ENCODE measurements at places on chromosomes 5 and 9. TPM values are rescaled to one million over a fixed set of nuclear protein-coding genes. Genes with fewer than 3 reads are reported as not detected.

DNA sequence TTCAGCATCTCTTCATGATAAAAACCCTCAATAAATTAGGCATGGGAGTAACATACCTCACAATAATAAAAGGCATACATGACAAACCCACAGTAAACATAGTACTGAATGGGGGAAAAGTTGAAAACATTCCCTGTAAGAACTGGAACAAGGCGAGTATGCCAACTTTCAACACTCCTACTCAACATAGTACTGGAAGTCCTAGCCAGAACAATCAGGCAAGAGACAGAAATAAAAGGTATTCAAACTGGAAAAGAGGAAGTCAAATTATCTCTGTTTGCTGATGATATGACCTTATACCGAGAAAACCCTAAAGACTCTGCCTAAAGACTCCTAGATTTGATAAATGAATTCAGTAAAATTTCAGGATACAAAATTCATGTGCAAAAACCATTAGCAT is 167.6 kb downstream of the TMEM38B start:
- DNase-seq: no peak

ADAMTS2 gene
- total RNA-seq: 0.78 TPM

- no peak for DNase-seq
These were observed 19.6 kb downstream of the ITGA2 start for GRCh38 chr5:53008751-53009150.

GRCh38 chr5:53095931-53096525 is 13.5 kb downstream of the MOCS2 start:
- peak; percentile 50 for DNase-seq

DNA sequence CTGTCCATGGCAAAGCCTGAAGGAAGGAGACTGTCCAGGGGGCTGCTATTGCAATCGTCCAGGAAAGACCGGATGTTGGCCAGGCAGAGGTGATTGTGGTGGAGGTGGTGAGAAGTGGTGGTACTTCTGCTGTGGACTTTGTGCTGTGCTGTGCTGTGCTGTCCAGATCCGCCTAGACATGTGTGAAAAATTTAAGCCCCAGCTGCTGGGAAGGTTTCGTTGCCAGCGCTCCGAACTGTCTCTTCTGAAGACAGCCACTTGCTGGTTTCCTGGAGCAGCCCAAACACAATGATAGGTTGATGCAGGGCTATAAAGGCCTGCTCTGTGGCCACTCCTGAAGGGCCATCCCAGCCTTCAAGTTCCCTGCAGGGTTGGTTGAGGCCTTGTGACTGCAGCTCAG is 223.0 kb upstream of the MPDZ start:
- DNase-seq: no peak

NUTM2F gene
- not detected for total RNA-seq

NUTM2G gene
- total RNA-seq: not detected

ELAVL2 gene
- 297 TPM for total RNA-seq

IER5L gene
- total RNA-seq: 44.3 TPM

IFNA16 gene
- not detected for total RNA-seq

BTNL9 gene
- total RNA-seq: 0.78 TPM

PTGDS gene
- 52.1 TPM for total RNA-seq

GRCh38 chr5:31638345-31638744 is 586 bp upstream of the PDZD2 start:
- no peak for DNase-seq

DNA sequence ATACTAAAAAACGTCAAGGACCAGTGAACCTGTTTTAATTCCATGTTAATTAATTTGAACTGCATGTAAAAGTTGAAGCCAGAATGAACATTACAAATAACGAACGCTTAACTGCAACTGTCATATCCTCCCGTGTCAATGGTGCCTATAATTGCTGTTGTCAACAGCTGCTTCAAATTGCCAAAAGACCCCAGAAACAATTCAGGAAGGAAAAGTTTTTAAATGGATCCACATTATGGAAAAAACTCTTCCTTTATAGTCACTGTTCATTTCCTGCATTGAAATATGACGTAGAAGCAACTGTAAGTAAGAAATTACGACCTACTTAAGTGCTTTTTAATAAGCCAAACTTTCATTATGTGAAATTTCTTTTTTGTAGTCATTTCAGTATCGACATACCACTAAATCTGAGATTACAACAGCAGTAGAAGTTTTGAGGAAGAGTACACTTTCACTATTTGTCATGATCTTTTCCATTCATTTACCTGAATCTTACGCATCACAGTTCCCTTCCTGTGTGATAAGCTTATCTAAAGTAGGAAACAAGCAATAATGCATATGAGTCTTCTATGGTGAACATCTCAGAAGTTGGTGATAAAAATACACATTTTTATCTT is 37.8 kb downstream of the MEF2C start:
- no peak for DNase-seq

- DNase-seq: no peak
These were observed 597.3 kb downstream of the PRELID2 start for GRCh38 chr5:145237843-145238242.

PAEP gene
- total RNA-seq: not detected

DNA sequence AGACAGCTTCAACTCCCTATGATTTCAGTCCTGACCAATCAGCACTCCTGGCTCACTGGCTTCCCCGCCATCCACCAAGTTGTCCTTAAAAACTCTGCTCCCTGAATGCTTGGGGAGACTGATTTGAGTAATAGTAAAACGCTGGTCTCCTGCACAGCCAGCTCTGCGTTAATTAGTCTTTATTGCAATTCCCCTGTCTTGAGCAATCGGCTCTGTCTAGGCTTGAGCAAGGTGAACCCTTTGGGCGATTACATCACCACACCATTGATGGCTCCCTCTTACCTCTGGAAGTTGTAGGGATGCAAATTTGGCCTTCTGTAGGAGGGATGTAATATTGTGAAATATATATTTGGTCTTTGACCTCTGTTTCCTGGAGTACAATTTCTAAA is 2.9 kb upstream of the SLC23A1 start:
- DNase-seq: no peak

PRLR gene
- total RNA-seq: 3.3 TPM

LAMC3 gene
- 3.0 TPM for total RNA-seq

CER1 gene
- not detected for total RNA-seq

GRCh38 chr5:18243846-18244245 is 609.6 kb downstream of the TAF11L14 start:
- DNase-seq: no peak

SLC36A2 gene
- not detected for total RNA-seq

GRCh38 chr5:56858777-56859442 is 43.6 kb downstream of the MAP3K1 start:
- no peak for DNase-seq

DNA sequence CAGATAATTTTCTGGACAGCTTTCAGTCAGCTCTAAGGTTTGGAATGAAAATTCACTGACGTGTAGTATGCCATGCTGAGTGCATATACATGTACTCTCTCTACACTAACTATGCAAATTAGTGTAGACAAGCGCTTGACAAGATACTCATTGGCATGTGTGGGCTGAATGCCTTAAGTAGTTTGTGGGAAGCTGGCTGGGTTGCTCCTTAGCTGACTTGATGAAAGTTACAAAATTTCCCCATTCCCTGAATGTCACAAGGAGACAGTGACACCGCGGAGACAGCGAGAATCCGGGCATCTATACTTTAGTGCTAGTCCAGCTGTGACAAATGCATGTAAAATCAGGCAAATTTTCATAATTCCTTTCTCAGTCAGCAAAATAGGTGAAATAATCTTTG is 51.6 kb upstream of the C5orf46 start:
- no peak for DNase-seq

GRCh38 chr5:79547982-79548381 is 34.0 kb upstream of the HOMER1 start:
- DNase-seq: no peak

PDE8B gene
- 5.3 TPM for total RNA-seq

GRCh38 chr9:124779368-124780059 is 2.6 kb downstream of the OLFML2A start:
- DNase-seq: no peak

DNA sequence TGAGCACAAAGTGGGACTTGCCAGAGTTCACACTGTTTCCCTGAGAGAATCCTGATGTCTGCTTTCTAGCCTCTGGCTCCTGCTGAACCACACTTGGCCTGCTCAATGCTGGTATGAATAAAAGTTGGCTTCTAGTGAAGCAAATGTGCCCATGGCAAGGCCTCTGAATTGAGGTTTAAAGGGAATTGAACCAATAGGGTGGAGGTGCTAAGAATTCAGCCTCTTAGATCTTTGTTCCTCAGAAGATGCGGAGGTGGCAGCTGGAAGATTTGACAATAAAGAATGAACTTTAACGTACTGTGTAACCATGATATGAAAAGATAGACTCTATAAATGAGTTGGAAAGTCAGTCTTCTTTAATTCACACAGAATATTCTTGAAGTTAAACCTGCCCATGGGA is 57.2 kb downstream of the RASGRF2 start:
- DNase-seq: no peak

- no peak for DNase-seq
These were observed 55.4 kb upstream of the RUFY1 start for GRCh38 chr5:179494774-179495526.

SLC6A19 gene
- total RNA-seq: not detected

SH3GL2 gene
- 52.3 TPM for total RNA-seq

GRCh38 chr9:111232997-111233790 is 96.8 kb downstream of the OR2K2 start:
- no peak for DNase-seq

GRCh38 chr5:177526191-177526590 is 9.4 kb upstream of the DDX41 start:
- DNase-seq: no peak

- DNase-seq: no peak
These were observed 38.9 kb downstream of the DAB2IP start for GRCh38 chr9:121690316-121690715.

LRRC19 gene
- not detected for total RNA-seq

HCN1 gene
- total RNA-seq: 33.8 TPM

GRCh38 chr5:54401515-54401914 is 54.0 kb upstream of the HSPB3 start:
- DNase-seq: no peak

DNA sequence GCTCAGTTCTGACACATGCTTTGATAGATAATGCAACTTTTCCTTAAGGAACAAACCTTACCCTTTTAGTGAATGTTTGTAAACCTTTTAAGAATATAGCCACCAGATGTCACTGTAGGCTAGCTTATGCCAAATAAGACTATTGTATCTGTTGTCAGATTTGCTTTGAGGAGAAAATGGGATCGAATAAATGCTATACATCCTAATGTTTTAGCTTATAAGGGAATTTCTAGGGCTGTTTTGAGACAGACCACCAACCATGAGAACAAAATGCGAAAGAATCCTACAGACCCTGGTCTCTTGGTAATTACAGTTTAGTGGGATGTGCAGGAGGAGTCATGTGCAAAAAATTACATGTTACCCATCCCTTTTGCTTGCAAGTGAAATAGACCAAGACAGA is 127.6 kb upstream of the NMUR2 start:
- DNase-seq: no peak

QRFP gene
- not detected for total RNA-seq

GRCh38 chr5:10118150-10118549 is 131.5 kb downstream of the ATPSCKMT start:
- DNase-seq: no peak

LCN9 gene
- not detected for total RNA-seq

DNA sequence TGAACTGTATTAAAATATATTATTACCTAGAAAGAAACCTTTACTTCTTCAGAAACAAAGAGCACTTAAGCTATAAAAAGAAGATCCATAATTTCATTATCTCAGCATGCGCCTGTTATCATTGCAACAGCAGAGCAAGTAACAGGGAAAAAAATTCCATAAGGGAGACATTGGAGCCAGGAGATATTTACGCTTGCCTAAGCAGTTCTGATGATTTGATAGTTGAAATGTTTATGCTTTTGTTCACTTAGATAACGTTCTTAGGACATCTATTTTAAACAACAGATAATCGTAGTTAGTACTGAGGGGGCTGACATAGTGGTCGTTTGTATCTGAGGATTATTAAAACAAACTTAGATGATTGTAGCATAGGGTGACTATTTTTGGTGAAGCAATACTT is 252.5 kb downstream of the NNT start:
- DNase-seq: no peak

GRCh38 chr5:143644727-143645126 is 167.2 kb upstream of the HMHB1 start:
- DNase-seq: no peak

DNA sequence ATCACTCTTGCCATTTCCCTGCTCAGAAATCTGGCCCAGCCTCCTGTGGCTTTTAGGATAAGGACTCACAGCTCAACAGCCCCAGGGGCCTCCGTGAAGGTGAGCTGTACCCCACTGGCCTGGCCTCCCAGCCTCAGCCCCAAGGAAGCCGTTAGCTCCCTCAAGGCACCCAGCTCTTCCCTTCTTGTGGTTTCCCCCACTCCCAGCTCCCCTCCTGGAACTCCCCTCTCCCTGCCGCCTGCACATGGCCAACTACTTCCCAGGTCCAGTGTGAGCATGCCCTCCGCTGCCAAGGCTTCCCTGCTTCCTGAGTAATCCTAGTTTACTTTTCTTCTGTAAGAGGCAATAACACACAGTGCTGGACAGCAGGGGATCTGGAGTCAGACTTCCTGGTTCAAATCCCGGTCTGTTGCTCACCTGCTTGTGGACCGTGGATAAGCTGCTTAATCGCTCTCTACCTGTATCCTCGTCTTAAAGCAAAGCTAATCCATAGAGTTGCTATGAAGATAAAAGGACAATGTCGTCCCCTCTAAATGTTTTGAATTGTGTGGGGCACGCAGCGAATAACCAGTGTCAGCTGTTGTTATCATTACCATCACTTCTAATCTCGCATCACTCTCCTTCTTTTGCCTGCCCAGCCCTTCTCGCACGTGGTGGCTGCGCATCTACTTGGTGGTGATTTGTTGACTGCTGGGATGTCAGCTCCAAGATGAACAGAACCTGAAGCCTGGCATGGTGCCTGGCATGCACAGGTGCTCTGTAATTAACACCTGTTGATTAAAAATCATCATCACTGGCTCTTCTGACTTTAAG is 86.6 kb downstream of the C5orf15 start:
- DNase-seq: no peak

GRCh38 chr5:74205767-74206578 is 434.6 kb downstream of the ENC1 start:
- DNase-seq: no peak

DNA sequence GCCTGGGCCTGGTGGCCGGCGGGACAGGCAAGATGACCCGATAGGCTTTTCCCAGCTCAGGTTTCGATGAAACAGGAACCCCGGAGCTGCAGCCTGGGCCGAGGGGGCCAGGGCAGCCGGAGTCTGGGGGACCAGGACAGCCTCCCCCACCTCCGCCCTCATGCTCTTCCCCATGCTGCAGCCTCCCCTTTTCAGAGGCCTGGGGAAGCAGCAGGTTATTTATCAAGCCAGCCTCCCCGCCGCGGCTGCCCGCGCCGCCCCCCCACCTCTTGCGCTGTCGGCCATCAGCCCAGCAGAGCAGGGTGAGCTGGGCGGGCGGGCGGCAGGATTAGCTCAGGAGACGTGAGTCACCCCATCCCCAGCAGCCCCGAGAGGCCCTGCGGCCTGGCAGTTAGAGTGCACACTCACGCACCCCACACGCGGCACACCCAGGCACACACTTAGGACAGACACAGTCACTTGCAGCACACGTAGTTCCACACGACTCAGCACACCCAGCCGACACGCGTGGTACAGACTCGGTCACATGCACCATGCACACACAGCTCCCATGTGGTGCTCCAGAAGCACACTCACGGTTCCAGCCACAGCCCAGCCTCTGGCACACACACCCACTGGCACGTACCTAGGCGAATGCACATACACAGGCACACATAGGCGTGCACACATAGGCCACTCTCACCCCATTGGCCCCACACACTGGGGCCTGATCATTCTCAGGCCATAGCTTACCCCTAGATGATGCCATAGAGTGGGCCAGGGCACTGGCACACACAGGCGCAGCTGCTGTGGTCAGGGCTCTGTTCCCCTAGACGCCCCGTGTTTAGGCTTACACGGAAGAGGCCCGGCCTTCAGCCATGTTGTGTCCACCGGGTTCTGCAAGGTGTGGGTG is 13.0 kb downstream of the CXXC5 start:
- peak; percentile 88 for DNase-seq

BTNL3 gene
- total RNA-seq: not detected

Measured in occipital lobe (tissue), 3 donors.